Gastroesophageal sphincter (tissue), 4 donors: ENCODE measurements at places on chromosomes 6 and 20.
A peak's percentile ranks its signal among the peaks of the same experiment; 100 is the strongest.

GRCh38 chr6:148151896-148152643 is 190.6 kb upstream of the SASH1 start:
- H3K27me3 ChIP-seq = no peaks in the 10 kb centered on the region
- H3K36me3 ChIP-seq = no peaks in the 10 kb centered on the region
- ATAC-seq = no peak
- no peak overlapping the region for H3K27ac ChIP-seq

GRCh38 chr6:73339340-73339739 is 14.7 kb downstream of the DPPA5 start:
- no peaks in the 10 kb centered on the region for H3K4me1 ChIP-seq
- no peak overlapping the region for H3K27ac ChIP-seq
- H3K4me3 ChIP-seq = no peak overlapping the region
- no peaks in the 10 kb centered on the region for H3K27me3 ChIP-seq

DNA sequence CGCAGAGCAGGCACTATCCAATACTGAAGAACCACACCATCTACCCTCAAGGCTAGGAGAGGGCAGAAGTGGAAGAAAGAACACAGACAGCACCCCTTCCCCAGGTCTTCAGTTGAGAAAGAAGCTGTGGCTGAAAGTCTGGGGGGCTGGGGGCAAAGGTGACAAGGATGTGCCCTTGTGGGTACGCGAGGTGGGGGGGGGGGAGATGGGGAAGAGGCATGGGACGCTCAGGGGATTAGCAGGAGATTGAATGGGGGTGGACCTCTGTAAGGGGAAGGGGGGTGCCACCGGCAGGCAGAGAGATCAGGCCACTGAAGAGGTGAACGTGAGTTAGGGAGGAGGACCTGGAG is 1.1 kb downstream of the B4GALT5 start:
- H3K27ac ChIP-seq = peak overlapping the region; percentile 91
- ATAC-seq = no peak
- no peaks in the 10 kb centered on the region for H3K36me3 ChIP-seq
- H3K27me3 ChIP-seq = no peaks in the 10 kb centered on the region

DNA sequence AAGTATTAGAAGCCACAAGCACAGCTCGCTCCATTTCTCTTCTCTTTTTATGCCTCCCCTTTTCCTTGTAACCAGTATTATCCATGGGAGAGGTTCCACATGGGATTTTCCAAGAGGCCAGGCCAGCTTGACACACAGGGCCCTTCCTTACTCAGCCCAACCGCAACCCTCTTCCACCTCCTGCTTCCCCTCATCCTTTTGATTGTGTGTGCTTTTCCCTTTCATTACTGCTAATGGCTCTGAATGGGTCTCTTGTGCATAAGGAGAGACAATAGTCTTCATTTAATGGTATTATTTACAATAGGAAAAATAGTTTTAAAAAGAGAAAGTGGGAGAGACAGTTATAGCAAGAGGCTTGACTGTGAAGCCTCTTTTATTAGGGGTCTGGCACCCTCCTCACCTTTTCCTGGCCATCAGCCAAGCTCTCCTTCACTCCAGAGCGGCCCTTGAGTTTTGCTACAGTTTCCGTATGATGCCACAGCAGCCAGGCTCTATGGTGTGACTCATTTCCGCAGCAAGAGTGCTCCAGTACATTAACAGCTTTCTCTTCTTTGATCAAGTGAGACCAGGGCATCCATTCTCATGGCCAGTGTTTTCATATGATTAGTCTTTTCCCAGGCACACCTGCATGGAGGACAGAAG is 579.5 kb downstream of the TFAP2B start:
- no peak overlapping the region for H3K27ac ChIP-seq
- H3K27me3 ChIP-seq = no peaks in the 10 kb centered on the region
- ATAC-seq = no peak
- H3K36me3 ChIP-seq = no peaks in the 10 kb centered on the region
- no peaks in the 10 kb centered on the region for H3K4me1 ChIP-seq

DNA sequence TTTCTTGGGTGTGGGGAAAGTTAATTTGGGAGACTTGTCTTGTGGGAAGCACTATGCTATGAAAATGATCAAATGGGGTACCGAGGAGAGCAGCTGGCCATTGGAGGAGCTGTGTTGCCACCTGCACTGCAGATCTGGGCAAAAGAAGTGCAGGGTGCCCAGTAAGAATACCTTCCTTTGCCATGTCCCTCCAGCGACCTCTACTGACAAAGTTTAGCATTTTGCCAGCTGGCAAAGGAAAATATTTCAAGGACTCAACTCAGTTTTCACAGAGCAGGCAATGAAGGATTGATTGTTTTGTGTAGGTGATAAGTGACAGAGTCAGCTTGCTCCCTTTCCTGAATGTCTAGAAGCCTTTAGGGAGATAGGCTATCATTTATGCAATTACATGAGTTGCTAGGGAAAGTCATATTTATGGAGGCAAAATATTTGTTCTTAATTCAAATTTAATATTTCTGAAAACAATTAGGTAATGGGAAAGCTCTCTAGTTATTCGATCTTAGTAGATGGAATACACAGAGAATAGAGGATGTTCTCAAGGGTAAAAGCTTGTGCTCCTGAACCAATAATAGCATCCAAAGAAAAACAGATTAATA is 118.4 kb downstream of the FARS2 start:
- no peaks in the 10 kb centered on the region for H3K4me1 ChIP-seq
- ATAC-seq = no peak
- no peaks in the 10 kb centered on the region for H3K36me3 ChIP-seq
- no peak overlapping the region for H3K4me3 ChIP-seq

DNA sequence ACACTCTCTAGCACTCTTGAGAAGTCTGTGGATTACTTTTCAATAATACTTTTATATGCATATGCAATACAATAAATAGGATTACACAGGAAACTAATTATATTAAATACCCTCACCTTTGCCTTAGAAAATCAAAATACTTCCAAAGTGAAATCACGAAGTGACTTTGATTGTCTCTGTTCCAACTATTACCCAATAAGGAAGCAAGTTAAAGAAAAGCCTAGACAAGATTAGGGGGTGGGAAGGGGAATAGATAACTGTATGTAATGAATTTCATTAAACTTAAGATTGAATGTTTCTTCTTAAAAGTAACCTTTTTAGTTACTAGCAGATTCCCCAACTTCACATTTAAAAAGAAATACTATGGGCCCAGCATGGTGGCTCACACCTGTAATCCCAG is 66.6 kb upstream of the SOX4 start:
- ATAC-seq = no peak
- no peak overlapping the region for H3K4me3 ChIP-seq
- H3K4me1 ChIP-seq = no peaks in the 10 kb centered on the region

DNA sequence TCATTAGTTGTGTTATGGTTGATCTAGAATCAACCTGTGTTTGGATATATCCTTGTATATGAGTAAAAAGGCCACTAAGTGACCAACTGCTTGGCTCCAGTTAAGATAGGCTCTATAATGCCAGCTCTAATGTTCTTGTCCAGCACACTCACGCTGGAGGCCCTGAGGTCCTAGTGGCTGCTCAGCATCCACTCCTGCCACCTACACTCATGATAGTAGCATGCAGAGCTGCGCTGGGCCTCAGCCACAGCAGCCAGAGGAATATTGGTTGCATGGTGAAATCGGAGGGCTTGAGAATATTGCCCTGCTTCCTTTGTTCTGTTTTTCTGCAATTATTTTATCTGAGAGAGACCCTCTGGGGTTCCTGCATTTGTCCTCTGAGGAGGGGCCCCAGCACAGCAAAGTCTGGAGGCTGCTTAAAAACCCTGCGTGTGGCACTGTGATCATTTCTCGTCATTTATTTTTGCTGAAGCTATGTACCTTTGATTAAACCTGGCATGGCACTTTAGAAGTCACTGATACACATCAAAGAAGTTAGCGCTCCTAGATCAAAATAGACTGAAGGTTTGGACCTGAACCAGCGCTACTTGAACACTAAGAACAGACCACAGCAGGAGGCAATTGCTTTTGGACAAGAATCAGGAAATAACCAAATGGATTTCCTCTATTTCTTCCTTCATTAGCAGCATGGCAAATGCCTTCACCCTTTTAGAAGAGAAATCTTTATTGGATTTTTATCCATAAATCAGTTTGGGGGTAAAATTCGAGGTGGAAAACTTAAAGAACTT is 398.4 kb upstream of the ID4 start:
- no peak overlapping the region for H3K27ac ChIP-seq
- H3K36me3 ChIP-seq = no peaks in the 10 kb centered on the region
- ATAC-seq = no peak

DNA sequence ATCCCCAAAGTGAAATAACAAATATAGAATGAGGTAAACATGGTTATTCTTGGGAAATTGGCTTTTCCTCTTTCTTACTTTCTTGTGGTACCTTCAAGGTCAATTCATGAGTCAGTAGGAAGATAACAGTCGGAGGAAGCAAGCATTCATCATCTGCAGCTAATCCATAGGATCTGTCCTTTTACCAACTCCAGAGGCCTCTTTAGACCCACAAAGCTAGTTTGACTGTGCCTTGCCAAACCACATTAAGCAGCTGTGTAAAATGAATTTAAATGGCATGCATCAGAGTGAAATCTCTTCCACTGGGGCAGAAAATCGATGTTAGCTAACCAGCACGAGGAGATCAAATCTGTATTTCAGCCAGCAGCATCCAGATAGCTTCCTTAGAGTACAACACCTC is 171.3 kb downstream of the TMEM242 start:
- H3K36me3 ChIP-seq = peaks cover 40% of the 10 kb centered on the region
- peaks cover 18% of the 10 kb centered on the region for H3K4me1 ChIP-seq
- no peaks in the 10 kb centered on the region for H3K27me3 ChIP-seq

DNA sequence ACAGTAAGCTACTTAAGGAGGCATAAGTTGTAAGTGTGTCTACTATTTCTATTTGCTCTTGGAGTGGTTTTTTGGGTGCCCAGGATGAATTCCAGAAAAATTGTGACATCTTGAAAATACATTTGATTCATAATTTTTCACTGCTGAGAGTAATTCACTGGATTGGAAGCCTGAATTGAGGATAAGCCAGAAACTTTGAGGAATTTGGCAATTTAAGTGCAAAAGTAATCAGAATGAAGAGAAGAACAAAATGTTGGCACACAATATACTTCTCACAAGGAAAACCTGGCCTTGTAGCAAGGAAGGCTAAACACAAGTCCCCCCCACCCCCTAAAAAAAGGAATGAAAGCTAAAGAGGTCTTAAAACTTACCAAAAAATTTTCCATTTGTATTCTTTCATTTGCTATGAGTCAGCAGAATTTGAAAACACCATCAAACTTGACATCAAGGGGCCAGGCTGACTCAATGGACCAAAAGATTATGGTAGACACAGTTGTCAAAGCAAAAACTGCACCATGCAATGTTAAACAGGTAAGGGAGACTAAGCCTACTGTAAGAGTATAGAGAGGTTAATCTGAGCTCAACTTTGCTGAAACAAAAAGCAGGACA is 840.0 kb downstream of the FRK start:
- no peak overlapping the region for H3K4me3 ChIP-seq
- no peaks in the 10 kb centered on the region for H3K27me3 ChIP-seq
- no peaks in the 10 kb centered on the region for H3K4me1 ChIP-seq
- H3K36me3 ChIP-seq = no peaks in the 10 kb centered on the region

GRCh38 chr6:135064586-135064985 is 10.0 kb upstream of the HBS1L start:
- no peak overlapping the region for H3K27ac ChIP-seq
- H3K36me3 ChIP-seq = no peaks in the 10 kb centered on the region
- no peaks in the 10 kb centered on the region for H3K27me3 ChIP-seq
- H3K4me1 ChIP-seq = no peaks in the 10 kb centered on the region
- H3K4me3 ChIP-seq = no peak overlapping the region

DNA sequence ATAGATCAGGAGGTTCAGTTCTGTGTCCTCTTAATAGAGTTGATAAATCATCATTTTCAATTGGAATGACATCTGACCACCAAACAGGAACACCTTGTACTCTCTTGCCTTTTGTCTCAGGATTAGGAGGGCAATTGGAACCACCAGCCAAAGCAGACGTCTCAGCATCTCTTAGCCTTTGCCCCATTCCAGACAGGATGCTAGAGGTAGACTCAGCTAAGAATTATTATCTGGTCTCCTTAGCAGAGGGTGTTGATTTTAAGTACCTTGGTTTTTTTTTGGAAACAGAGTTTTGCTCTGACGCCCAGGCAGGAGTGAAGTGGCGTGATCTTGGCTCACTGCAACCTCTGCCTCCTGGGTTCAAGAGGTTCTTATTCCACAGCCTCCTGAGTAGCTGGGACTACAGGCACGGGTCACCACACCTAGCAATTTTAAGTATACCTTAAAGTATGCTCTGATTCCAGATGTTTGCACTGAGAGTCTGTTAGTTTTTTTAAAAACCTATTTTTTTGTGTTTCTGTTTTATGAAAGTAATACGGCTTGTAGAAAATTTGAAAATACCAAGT is 28.0 kb upstream of the ELOVL5 start:
- H3K27ac ChIP-seq = no peak overlapping the region
- H3K4me1 ChIP-seq = no peaks in the 10 kb centered on the region
- no peaks in the 10 kb centered on the region for H3K27me3 ChIP-seq
- no peaks in the 10 kb centered on the region for H3K36me3 ChIP-seq

- no peak for ATAC-seq
- no peaks in the 10 kb centered on the region for H3K27me3 ChIP-seq
These were observed 61.6 kb upstream of the ADGRG6 start for GRCh38 chr6:142240179-142240578.

DNA sequence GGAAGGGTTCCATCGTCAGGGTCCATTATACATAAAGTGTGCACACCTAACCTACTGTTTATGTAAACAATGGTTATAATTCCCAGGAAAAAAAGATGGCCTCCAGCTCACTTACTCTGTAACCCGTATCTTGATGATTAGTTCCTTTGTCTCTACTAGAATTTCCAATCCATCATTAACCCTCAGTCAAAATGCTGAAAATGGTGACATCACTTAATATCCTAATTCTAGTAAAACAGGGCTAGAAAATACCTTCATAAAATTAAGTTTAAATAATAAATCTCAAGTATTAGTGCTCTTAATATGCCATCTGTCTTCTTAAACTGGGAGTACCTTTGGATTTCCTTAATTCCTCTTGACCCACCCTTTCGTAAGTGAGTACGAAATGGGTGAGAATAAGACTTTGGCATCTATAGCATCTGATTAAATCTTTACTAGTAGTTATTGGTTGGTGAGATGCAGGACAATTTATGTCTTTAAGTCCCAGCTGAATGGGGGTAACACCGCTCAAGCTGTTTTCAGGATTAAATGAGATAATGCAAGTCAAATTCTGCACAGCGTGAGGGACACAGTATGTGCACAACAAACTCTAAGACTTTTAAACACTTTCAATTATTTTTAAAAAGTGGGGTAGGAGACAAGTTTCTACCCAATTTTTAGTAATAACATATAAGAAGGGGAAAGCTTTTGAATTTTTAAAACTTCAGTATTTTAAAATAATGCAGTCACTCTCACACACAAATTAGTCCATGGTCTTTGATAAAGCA is 1.6 kb downstream of the HMGN3 start:
- ATAC-seq = no peak
- H3K36me3 ChIP-seq = no peaks in the 10 kb centered on the region
- H3K27me3 ChIP-seq = no peaks in the 10 kb centered on the region

- H3K4me1 ChIP-seq = peaks cover 89% of the 10 kb centered on the region
- ATAC-seq = no peak
- no peaks in the 10 kb centered on the region for H3K27me3 ChIP-seq
These were observed 53.9 kb downstream of the AKAP12 start for GRCh38 chr6:151293688-151294016.

GRCh38 chr6:105987516-105987915 is 98.6 kb upstream of the PRDM1 start:
- H3K4me3 ChIP-seq = no peak overlapping the region
- H3K27me3 ChIP-seq = peaks cover 98% of the 10 kb centered on the region
- no peaks in the 10 kb centered on the region for H3K36me3 ChIP-seq
